T-cell (primary cell): ENCODE measurements at places on chromosomes 16 and 17. TPM values are rescaled to one million over a fixed set of nuclear protein-coding genes. Genes with fewer than 3 reads are reported as not detected.

The PYDC1 gene
- total RNA-seq = not detected

DNA sequence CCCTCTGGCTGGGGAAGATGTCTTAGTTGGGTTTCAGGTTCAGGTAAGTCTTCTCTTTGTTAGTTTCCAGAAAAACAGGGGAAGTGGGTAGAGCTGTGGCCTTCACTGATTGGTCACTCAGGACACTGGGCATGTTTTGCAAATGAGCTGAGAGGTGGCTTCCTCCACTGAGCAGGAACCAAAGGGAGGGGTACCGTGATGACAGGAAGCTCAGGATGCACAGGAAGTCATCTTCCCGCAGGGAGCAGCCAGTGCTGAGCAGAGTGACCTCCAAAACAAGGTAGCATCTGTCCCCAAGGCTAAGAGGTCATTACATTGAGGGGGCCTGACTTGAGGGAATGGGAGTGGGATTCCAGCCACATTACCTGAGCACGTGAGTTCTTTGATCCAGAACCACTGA is 5.6 kb downstream of the NT5C start:
- H3K4me3 ChIP-seq = no peak overlapping the region
- no peak for DNase-seq
- H3K27me3 ChIP-seq = no peaks in the 10 kb centered on the region
- H3K36me3 ChIP-seq = no peaks in the 10 kb centered on the region
- H3K27ac ChIP-seq = no peak overlapping the region

The CYB561 gene
- total RNA-seq = 34.0 TPM

The CMTM4 gene
- total RNA-seq = 1.8 TPM

The HIRIP3 gene
- 20.3 TPM for total RNA-seq

GRCh38 chr16:71775949-71776348 is 32.7 kb downstream of the AP1G1 start:
- no peaks in the 10 kb centered on the region for H3K4me1 ChIP-seq
- no peak overlapping the region for H3K4me3 ChIP-seq
- peak overlapping the region; percentile 47 for H3K27ac ChIP-seq
- DNase-seq = no peak

GRCh38 chr17:1605681-1606351 is 22.8 kb downstream of the SLC43A2 start:
- H3K36me3 ChIP-seq = no peaks in the 10 kb centered on the region
- no peaks in the 10 kb centered on the region for H3K4me1 ChIP-seq
- DNase-seq = no peak
- H3K27me3 ChIP-seq = peaks cover 16% of the 10 kb centered on the region
- H3K4me3 ChIP-seq = no peak overlapping the region

The RCVRN gene
- total RNA-seq = not detected

The HBZ gene
- 0.59 TPM for total RNA-seq

DNA sequence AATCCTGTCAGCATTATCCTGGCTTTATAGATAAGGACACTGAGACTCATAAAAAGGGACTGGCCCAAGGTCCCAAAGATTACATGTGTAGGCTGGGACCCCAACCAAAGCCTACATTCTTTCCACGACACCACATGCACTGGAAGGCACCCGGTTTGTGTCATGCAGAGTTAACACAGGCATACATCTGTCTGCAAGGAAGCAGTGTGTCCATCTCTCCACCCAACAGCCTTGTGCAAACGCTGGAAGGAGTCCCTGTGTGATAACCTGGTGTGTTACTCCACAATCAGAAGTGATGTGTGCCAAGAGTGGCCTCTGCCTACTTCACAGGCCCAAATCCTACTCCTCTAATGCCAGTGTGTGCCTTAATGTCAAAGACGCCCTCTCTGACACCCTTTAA is 139.8 kb downstream of the PARN start:
- H3K4me1 ChIP-seq = peaks cover 9% of the 10 kb centered on the region
- peaks cover 3% of the 10 kb centered on the region for H3K36me3 ChIP-seq
- H3K4me3 ChIP-seq = no peak overlapping the region

- peak overlapping the region; percentile 8 for H3K27ac ChIP-seq
- no peak for DNase-seq
- H3K27me3 ChIP-seq = no peaks in the 10 kb centered on the region
- peaks cover 29% of the 10 kb centered on the region for H3K36me3 ChIP-seq
- no peak overlapping the region for H3K4me3 ChIP-seq
These were observed 287.4 kb downstream of the SEC14L1 start for GRCh38 chr17:77428020-77428748.

The ALOX15B gene
- not detected for total RNA-seq

DNA sequence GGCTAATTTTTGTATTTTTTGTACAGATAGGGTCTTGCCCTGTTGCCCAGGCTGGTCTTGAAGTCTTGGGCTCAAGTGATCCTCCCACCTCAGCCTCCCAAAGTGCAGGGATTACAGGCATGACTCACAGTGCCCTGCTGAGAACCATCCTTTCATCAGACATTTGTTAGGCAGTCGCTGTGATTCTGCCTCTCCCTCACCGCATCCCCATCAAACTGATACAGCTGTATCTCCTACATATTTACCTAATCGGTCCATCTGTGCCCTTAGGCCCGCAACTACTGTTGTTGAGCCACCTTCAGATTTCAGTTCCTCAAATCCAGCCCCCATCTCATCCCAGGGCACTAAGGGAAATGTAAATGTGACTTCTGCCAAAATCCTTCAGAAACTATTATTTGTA is 2.0 kb upstream of the SLC43A2 start:
- no peak for DNase-seq
- H3K27ac ChIP-seq = no peak overlapping the region
- peaks cover 9% of the 10 kb centered on the region for H3K4me1 ChIP-seq

The MFAP4 gene
- not detected for total RNA-seq

The UMOD gene
- not detected for total RNA-seq

DNA sequence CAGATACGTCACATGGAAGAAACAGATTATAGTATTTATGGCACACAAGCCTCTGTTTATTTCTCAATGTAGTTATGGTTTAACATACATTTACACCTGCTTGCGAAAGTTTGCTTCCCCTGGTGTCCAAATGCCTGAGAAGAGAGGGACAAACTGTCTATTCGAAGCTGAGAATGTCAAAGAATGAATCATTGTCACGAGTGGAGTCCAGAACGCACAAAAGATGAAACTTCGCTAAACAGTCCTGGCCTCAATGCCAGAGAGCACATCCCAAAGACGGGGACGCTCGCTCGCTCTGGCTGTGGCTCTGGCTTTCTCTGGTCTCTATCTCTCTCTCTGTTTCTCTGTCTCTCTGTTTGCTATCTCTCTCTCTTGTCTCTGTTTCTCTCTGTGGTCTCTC is 298.8 kb downstream of the FOXL1 start:
- peaks cover 50% of the 10 kb centered on the region for H3K27me3 ChIP-seq
- H3K36me3 ChIP-seq = no peaks in the 10 kb centered on the region
- no peak for DNase-seq
- H3K27ac ChIP-seq = no peak overlapping the region
- H3K4me1 ChIP-seq = no peaks in the 10 kb centered on the region
- H3K4me3 ChIP-seq = no peak overlapping the region
